ENCODE measurements at places on chromosomes 1 and 21.

DNA sequence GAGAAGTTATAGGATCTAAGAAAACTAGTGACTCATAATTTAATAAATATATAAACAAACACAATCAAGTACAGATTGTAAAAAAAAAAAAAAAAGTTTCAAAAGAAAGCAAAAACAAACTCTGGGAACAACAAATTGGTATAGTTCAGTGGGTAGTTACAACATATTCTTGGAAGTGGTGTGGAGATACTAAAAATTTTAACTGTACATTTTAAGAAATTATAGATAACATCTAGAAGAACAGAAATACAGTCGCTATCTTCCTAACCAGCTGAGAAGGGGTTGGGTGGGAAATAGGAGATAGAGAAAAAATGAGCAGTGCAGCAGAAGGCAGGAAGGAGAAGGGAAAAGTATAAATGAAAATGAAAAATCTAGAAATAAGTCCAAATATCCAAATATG is 70.5 kb downstream of the LRRC8C start:
- DNase-seq: no peak

DNA sequence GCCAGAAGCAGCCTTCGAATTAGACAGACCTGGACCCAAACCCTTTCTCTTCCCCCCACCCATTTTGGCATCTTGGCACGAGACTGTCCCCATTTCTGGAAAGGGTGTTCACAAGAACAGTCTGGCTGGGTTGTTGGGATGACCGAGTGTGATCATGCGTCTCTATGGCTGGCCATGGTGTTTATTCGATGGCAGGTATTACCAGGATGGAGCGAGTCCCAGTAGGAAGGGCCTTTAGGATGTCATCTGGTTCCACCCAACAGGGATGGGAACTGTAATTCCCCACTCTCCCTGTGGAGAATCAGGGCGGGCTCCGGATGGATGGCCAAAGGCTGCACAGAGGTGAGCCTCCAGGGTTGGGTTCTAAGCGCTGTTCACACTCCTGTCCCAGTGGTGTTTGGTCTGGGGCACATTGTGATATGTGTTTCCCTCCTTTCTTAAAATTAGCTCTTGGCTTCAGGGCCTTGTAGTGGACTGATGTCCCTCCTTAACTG is 33.4 kb upstream of the ATP5PO start:
- no peak for DNase-seq

- no peak for DNase-seq
These were observed 19.2 kb upstream of the RGS8 start for GRCh38 chr1:182703539-182703938.

DNA sequence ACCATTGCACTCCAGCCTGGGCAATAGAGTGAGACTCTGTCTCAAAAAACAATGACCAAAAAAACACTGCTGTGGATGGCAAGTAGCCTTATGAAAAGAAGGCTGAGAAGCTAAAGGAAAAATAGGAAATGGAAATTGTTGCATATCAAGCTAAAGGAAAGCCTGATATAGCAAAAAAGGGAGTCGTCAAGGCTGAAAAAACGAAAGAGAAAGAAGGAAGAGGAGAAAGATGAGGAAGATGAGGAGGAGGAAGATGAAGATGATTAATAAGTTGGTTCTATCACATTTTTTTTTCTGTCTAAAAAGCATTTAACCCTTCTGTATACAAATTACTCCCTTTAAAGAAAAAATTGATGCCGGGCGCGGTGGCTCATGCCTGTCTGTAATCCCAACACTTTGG is 10.2 kb upstream of the PRDX1 start:
- no peak for DNase-seq

GRCh38 chr1:81757398-81758020 is 43.2 kb upstream of the ADGRL2 start:
- DNase-seq: no peak

- DNase-seq: peak; percentile 68
These were observed 83.7 kb upstream of the BCL10 start for GRCh38 chr1:85359874-85360721.

DNA sequence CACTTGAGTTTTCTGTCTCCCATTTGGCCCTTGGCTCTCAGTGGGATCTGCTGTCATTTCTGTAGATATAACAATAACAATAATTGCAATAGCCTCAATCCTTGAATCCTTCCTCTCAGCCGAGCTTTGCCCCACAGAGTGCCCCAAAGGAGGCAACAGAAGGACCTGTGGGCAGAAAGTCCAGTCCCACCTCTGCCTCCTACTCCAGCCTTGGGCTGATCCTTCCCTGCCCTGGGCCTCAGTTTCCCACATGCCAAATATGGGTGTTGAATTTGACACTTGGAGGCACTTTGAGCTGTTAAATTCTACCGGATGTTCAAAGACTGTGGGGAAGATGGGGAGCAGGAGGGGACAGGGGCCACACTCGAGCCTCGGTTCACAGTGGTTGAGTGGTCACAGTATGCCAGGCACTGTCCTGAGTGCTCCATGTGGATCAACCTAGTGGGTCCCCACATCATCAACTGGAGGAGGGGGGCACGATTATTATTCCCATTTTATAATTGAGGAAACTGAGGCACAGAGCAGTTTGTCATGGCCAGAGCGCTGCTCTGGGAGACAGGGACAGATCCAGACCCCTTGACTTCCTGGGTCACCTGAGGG is 307.1 kb downstream of the MATN1 start:
- no peak for DNase-seq

GRCh38 chr1:156502894-156503697 is 2.5 kb upstream of the MEF2D start:
- DNase-seq: peak; percentile 92

- DNase-seq: peak; percentile 77
These were observed 71.9 kb upstream of the EFHD2 start for GRCh38 chr1:15337656-15338402.

- DNase-seq: no peak
These were observed 86.2 kb upstream of the GNG12 start for GRCh38 chr1:67919274-67920072.

- peak; percentile 75 for DNase-seq
These were observed 252.9 kb downstream of the KCNT2 start for GRCh38 chr1:196355206-196355786.

GRCh38 chr21:35981514-35982070 is 78.7 kb downstream of the SETD4 start:
- no peak for DNase-seq

DNA sequence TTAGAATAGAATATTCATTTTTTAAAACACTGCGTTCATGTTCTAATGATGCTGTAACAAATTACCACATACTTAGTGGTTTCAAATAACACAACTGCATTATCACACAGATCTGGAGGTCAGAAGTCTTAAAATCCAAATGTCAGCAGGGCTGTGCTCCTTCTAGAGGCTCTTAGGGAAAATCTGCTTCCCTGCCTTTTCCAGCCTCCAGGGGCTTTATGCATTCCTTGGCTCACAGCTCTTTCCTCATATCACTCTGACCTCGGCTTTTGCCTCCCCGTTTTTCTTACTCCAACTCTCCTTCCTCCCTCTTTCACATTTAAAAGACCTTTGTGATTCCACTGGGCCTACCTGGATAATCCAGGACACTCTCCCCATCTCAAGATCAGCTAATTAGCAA is 18.6 kb upstream of the FMN2 start:
- peak; percentile 58 for DNase-seq

DNA sequence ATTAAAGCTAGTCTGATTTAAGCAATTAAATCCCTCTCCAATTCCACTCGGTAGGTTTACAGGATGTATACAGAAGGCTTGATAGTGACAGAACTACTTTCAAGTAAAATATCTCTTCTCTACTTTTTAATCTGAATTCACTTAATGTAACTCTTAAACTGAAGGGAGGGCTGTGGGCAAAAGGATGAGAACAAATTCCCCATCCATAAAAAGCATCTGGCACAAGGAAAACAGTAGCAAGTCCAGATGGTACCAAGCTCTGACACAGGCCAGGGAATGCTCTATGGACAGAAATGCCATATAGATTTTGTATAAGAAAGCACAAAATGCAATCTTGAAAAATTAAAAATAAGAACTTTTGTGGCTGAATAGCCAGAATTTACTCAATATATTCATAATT is 53.1 kb upstream of the USH2A start:
- no peak for DNase-seq

DNA sequence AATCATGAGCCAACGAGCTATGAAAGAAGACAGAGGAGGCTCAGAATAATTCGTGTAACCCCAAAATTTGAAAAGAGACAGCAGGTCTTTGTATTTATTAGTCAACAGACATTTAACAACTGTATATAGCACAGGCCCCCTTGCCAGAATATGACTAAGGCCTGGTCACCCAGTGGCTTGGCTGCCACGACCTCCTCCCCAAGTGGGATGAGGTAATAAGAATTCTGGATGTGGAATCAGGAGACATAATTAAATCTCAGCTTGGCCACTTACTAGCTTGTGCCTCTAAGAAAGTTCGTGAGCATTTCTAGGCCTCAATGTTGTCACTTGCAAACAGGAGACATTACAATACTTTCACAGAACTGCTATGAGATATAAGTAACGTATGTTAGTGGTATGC is 134.2 kb upstream of the TNFSF4 start:
- peak; percentile 38 for DNase-seq

- peak; percentile 76 for DNase-seq
These were observed 147.5 kb upstream of the SPATA6 start for GRCh38 chr1:48619539-48619938.

DNA sequence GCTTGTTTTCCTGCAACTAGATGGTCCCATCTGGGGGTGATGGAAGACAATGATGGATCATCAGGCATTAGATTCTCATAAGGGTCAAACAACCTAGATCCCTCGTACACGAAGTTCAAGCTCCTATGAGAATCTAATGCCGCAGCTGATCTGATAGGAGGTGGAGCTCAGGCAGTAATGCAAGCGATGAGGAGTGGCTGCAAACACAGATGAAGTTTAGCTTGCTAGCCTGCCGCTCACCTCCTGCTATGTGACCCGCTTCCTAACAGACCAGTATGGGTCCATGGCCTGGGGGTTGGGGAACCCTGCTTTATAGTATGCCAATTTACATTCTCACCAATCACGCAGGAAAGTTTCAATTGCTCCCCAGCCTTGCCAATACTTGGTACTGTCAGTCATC is 37.5 kb downstream of the TLR5 start:
- no peak for DNase-seq

DNA sequence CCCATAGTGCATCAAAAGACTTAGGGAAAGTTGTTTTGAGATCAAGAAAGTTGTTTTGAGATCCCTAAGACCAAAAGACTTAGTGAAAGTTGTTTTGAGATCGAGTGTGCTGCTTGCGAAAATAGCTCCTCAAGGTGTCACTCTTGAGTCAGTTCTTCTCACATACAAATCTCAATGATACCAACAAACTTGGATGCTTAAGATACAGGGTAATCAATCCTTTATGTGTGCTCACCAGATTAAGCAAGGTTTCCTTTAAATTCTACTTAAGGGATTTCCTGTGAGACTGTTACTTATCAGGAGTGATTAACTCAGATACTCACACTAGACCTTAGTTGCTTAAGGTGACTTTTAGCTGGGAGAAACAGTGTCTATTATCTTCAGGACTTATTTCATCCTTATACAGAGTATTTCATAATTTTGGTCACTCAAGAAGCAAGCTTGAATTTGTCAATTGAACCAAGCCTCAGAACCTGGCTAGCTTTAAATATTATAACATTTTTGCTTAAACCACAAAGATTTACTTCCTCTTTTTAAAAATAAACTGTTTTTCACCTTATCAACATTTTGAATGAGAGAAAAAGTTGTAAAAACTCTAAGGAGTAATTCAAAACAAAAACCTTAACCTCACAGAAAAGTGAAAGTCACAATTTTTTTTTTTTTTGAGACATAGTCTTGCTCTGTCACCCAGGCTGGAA is 8.0 kb upstream of the RLF start:
- DNase-seq: peak; percentile 80

GRCh38 chr1:67745875-67746698 is 61.1 kb downstream of the GADD45A start:
- no peak for DNase-seq

DNA sequence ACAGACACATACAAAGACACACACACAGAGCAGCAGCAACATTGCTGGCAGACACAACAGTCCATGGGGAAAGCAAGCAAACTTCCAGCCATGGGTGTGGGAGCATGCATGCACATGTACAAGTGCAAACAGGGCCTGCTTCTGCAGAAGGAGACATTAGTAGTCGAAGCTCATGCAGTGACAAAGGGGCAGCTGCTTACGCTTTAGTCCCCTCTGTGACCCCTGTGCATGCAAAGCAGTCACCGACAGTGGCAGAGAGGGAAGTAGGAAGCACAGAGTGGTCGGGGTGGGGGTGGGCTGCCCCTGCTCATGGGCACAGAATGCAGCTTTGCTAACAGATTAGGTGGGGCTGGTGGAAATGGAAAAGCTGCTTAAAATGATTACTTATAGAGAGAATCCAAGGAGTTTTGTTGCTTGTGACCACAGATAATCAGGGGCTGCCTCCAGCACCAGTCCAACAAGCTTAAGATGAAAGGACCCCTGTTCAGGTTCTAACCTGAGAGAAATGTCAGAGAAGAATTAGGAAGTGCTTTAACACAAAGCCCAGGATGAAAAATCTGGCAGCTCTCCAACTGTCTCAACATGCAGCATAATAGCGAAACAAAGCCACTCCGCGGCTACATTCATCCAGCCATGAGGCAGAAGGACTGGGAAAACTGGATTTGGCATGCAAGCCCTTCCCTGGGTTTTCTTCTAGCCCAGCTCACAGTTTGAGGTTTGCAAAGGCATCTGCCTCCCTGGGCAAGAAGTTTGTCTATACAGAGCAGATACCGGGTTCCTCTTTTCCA is 378.9 kb downstream of the KCNH1 start:
- no peak for DNase-seq

DNA sequence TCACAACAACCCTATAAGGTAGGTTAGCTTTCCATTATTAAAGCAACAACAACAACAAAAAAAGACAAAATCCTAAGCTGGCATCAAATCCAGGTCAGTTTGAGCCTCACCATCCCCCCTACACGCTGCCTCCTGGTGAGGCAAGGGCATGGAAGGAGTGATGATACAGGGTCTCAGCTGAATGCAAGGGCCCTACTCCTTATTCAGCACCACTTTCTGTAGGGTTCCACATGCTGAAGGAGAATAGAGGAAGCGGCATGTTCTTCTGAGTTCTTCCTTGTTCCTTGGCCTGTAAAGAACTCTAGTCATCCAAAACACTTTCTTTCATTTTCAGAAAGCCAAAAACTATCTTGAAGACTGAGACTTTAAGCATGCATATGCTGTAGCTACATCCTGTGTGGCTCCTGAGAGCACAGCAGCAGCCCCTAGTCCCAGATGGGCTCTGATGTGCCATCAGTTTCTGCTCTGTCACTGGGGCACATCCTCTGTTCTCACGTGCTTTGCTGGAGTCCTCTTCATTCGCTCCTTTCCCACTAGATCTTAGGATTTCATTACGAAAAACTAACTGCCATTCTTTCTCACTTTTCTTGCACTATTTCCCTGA is 6.2 kb downstream of the ILDR2 start:
- no peak for DNase-seq

DNA sequence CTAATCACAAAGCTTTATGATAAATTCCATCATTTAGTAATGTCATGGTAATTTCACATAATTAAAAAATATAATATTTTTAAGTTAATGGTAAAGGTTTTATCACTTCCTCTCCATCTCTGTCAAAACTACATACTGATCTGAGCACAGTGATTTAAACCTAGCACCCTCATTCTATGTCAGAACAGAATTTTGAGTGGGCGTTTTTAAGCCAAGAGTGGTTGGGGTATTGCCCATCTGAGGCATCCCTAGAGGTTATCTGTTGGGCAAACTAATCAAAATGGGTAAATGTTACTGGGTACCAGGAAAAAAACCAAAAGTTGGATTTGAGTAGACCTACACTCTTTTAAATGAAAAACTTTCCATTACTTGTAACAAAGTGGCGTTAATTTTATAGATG is 100.7 kb upstream of the GFI1 start:
- DNase-seq: no peak
